Stimulated activated CD4-positive, alpha-beta T cell treated with anti-CD3 and anti-CD28 coated beads, Interleukin-4, amount 100 ng/mL, for 4 hours (primary cell): ENCODE measurements at places on chromosomes 5 and 9.

- no peak for DNase-seq
Observed at GRCh38 chr5:87912419-87912818, 356.2 kb downstream of the TMEM161B start.

DNA sequence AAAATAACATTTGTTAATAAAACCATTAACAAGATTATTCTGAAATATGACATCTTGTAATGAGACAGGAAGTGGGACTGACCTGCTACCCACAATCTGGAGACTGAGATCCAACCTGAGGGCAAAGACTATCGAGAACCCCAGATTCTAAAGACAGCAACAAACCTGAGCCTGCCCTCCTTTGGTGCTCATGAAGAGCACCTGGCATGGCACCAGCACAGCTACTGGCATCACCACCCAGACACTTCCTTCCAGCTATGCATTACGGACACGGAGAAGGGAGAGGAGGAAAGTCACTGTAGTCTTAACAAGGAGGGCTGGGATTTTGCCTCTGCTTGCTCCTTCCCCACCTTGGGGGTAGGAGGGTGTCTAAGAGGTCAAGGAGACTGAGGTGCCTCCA lies 105.5 kb downstream of the AUH start:
- no peak for DNase-seq

DNA sequence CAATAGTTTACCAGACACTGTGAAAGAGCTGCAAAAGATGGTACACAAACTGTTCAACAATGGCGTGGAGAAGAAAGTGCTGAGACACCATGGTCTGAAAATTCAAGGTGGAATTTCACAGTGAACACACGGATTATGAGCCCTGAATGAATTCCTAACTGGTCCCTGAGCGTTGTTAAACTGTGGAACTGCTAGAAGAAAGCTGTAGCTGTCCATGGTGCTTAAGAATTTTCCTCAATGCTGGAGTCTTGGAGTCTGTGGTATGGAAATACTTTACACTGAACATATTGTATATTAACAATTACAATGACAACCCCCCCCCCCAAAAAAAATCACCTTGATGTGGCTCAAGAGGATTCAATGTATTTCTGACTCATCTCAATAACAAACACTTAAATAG lies 68.5 kb downstream of the SLC24A2 start:
- no peak for DNase-seq

DNA sequence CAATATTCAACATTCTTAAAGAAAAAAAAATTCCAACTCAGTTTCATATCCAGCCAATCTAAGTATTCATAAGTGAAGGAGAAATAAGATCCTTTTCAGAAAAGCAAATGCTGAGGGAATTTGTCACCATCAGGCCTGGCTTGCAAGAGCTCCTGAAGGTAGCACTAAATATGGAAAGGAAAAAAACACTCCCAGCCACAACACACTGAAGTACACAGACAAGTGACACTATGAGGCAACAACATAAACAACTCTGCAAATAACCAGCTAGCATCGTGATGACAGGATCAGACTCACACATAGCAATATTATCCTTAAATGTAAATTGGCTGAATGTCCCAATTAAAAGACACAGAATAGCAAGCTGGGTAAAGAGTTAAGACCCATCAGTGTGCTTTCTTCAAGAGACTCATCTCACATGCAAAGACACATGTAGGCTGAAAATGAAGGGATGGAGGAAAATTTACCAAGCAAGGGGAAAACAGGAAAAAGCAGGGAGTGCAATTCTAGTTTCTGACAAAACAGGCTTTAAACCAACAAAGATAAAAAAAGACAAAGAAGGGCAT lies 33.1 kb downstream of the ANKRD33B start:
- DNase-seq: no peak

DNA sequence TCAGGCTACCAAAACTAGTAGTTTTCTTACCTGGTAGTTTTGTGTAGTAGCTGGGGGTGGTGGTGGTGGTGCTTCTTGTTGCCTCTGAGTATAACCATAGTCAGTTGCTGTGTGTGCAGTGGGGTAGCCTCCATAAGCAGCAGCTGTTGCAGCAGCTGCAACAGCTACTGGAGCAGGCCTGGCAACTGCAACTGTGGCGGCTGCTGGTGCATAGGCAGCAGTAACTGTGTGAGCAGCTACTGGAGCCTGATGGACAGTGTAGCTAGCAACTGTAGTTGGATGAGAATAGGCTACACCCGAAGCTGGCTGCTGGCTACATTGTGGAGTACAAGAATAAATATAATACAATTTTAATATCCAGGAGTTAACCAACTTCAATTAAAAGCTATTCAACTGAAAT lies 24.7 kb downstream of the ZFR start:
- no peak for DNase-seq

GRCh38 chr5:149174847-149175234 lies 33.5 kb downstream of the ABLIM3 start:
- DNase-seq: no peak

GRCh38 chr5:82348784-82349425 lies 70.8 kb upstream of the RPS23 start:
- DNase-seq: no peak

GRCh38 chr5:83844449-83845068 lies 123.9 kb upstream of the HAPLN1 start:
- DNase-seq: no peak

GRCh38 chr9:7320139-7320538 lies 479.4 kb downstream of the DMAC1 start:
- no peak for DNase-seq

DNA sequence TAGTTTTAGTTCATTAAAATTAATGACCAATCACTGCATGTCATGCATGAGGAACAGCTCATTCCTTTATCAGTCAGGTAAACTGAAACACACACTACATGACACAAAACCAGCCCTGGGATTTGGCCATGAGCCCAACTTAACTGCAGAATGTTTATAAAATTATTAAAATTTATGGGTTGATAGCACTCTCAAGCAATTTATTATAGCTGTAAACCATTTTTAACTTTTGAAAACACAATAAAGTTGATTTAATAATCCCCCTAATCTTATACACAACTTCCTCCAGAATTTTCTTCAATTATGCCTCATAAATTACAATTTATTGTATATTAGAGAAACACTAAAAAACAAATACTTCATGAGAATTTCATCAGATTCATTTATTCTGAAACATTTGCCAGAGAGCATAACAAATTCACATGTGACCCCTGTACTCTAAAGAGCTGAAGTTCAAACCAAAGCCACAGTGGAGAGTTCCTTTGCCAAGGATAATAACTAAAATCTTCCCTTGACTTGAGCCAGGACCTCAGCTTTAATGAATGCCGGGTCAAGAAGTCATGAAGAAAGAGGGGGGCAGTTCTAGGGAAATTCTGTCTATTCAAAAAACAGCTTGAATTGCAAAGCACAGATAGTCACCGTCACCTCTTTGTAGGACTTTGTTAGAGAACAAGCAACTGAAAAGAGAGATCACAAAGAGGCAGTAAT lies 763.7 kb upstream of the GRAMD2B start:
- no peak for DNase-seq
